ENCODE measurements at places on chromosomes 11 and 22.

GRCh38 chr11:45337583-45338360 lies 51.6 kb upstream of the SYT13 start:
- no peak for DNase-seq

DNA sequence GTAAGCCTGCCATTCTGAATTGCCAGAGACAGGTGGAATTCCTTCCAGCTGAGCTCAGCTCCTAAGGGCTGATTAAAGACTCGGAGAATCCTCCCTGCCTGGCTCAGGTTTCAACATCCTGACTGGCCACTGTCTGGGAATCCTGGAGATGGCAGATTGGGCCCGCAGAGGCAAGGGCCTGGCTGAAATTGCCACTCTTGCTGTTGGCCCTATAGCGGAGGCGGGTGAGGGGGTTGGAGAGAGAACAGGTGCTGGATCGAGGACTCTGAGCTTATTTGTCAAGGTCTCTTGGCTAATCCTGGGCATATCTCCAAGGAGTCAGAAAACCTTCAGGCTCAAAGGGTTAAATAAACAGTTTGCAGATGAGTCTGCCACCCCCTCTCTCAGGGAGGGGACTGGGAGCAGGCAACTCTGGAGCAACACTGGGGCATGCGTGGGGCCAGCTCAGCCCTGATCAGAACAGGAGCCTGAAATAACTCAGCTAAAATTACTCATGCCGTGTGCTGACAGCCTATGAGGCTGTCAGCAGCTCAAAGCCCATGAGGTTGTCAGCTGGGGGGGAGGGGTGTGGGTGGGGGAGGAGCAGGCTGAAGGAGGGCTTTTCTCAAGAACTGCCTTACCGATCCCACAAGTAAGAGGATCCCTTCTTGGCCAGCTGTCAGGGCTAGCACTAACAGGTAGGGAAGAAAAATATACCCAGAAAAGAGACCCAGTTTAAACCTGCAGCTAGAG lies 14.7 kb upstream of the MFRP start:
- peak; percentile 80 for DNase-seq

- no peak for DNase-seq
These were observed 132.4 kb downstream of the RBFOX2 start for GRCh38 chr22:35896111-35896705.

DNA sequence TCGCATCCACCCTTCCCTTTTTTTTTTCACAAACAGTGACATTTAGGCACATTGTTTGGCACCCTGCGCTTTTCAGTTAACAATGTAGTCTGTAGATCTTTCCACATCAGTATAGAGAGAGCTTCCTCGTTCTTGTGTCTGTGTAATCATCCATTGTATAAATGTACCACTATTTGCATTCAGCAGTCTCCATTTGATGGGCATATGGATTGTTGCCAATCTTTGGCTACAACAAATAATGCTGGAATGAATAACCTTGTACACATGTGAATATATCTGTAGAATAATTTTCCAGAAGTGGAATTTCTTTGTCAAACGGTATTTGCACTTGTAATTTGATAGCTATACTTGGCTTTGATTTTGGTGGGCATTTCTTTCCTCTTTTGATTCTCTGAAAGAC lies 17.1 kb downstream of the MPEG1 start:
- no peak for DNase-seq

GRCh38 chr11:13974631-13975030 lies 12.1 kb downstream of the SPON1 start:
- no peak for DNase-seq

- no peak for DNase-seq
These were observed 55.9 kb downstream of the APOL1 start for GRCh38 chr22:36308880-36309279.

- DNase-seq: no peak
These were observed 48.8 kb downstream of the ARHGAP32 start for GRCh38 chr11:129143335-129143734.

DNA sequence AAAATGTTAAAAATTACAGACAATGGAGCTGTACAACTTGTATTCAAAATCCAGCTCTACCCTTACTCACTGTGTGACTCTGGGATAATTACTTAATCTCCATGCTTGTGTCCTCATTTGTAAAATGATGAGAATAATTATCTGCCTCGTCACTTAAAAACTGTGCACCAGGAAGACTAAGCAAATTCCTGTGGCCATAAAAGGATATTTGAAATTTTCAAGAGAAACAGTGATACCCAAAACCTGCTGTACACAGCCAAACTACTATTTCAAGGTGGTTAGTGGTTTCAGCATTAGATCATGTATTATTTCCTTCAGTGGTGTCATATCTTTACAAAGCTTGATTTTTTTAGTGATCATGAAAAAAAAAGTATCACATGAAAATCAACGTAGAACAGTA lies 136.9 kb downstream of the METTL15 start:
- no peak for DNase-seq

DNA sequence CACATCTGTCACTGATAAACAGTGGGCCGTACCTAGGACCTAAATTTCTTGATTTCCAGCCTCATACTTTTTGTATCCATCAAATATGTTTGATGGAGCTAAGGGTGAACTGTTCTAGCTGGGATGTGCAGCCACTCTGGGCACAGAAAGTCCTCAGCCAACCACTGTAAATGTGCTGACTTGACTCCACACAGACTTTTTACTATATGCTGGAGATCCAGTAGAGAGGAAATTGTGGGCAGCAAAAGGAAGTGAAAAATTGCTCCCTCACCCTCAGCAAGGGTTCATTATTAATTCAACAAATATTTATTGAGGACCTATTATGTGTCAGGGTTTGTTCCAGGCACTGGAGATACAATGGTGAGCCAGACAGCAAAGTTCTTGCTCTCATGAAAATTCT lies 54.2 kb upstream of the AMPD3 start:
- DNase-seq: no peak

- no peak for DNase-seq
These were observed 735.9 kb downstream of the NTM start for GRCh38 chr11:132106096-132106982.

GRCh38 chr11:43639224-43639623 lies 41.3 kb upstream of the HSD17B12 start:
- no peak for DNase-seq

- DNase-seq: no peak
These were observed 23.7 kb downstream of the YWHAH start for GRCh38 chr22:31968022-31968421.

DNA sequence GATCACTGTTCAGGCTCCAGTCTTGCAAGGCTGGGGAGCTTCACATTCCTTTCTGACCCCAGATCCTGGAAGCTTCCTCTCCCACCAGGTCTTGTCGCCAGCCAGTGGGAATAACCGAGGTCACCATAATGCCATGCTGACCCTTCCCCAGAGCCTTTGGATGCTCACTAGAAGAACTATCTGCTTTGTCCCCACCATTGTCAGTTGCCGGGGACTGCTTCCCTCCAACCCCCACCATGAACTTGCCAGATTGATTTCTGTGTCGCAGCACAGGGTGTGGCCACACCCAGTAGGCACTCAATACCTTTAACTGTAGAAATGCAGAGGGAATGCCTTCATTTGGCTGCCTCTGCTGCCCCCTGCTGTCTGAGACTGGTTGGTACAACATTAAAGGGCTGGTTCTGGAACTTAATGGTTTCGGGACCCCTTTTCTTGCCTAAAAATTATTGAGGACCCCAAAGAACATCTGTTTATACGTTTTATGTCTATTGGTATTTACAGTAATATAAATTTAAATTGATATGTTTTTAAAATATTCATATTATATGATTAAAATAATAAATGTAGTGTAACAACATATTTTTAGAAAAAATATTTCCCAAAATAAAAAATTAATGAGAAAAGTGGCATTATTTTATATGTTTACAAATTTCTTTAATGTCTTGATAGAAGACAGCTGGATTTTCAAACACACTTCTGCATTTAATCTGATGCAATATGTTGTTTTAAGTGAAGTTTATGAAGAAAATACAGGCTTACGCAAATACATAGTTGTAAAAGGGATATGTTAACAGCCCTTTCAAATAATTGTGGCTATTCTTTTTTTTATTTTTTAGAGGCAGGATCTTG lies 6.7 kb upstream of the GDPD5 start:
- DNase-seq: peak; percentile 85

GRCh38 chr11:9574622-9575259 lies 1.3 kb downstream of the WEE1 start:
- peak; percentile 56 for DNase-seq

- DNase-seq: no peak
These were observed 48.6 kb upstream of the LMO2 start for GRCh38 chr11:33940538-33940815.

- DNase-seq: no peak
These were observed 176.6 kb downstream of the ADAMTS15 start for GRCh38 chr11:130624971-130625544.

DNA sequence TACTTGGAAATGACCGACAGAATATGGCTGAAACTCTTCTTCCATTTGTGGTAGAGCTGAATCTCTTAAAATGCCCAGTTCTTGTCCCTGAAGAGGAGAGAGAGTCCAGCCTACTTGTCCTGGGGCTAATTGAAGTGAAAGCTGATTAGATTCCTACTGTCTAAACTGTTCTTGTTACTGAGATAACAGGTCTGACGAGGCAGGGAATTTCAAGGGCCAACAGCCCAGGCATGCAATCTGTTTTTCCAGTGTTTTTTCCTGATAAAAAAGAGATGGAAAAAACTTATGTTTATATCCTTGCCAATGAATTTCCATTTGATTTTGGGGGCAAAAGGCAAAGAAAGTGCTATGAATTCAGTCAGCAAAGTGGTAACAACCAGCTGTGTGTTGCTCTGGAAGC lies 195.5 kb downstream of the ETS1 start:
- DNase-seq: no peak

DNA sequence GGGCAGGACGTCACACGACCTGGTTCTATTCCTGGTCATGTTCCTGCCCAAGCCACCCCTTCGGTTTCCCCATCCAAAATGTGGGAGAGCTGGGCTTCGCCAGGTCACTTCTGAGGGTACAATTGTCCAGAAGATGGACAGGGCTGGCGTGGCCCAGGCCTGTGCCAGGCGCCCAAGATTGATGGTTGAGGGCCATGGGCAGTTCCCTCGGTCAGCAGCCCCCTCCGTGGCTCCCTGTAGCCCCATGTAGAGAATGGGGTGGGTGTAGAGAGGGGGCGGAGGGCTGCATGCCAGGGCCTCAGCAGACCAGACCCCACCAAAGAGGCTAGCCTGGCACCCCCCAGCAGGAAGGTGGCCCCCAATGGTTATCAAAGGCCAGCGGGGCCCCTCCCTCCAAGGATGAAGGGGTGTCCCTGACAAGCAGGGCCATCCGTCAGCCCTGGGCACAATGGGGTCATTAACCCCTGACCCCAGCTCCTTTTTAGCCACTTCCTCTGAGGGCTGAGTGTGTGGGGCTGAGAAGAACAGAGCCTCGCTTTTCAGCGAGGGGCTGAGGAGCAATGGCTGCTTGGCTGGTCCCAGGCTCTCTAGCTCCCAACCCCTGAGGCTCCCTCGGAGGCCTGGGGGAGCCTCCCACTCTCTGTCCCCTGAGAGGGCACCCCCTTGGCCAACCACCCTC lies 11.0 kb upstream of the PICK1 start:
- DNase-seq: no peak

Data from ecto neural progenitor cell (in vitro differentiated cells).